NCI-H1105 treated with DMSO at 0.1 percent for 48 hours (cell line): ENCODE measurements at places on chromosomes 3 and 15.

- DNase-seq: no peak
These were observed 32.0 kb upstream of the APEH start for GRCh38 chr3:49641921-49642707.

DNA sequence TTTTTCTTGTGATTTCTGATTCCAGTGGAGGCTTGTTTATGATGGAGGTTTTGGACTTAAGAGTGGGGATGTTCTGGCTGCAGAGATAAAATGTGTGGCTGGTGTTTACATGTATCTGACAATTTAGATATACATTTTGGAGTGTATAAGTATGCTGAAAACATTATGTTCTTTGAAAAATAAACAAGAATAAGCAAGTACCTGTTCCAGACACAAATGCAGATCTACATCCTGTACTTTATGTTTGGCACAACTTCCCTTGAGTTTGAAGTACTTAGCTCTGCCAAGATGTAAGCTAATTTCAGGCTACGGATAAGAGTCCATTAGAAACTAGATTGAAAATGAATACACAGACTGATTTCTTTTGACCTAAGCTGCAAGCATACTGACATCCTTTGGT, 277.2 kb downstream of the CHST2 start:
- DNase-seq: no peak

GRCh38 chr3:108505811-108506210, 4.6 kb downstream of the MYH15 start:
- no peak for DNase-seq

DNA sequence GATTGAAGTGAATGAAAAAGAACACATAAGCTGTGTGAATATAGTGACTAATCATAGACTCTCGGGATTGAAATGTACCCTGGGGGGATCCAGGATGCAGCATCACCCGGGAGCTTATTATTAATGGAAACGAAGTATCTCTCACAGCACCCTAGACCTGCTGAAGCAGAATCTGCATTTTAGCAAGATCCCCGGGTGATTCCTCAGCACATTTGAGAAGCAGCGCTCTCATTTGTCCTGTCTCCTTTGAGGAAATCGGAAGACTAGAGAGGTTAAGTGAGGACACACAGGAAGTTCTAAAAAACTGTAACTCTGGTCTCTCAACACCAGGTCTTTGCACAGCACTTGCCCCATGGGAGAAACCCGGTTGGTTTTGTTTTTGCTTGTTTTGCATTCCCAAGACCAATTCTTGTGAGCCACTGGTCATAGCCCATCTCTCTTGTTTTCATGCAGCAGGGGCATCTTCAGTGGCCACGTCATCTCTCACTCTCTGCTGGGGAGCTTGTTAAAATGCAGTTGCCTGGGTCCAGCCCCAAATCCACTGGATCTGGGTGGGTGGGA, 30.2 kb downstream of the ZNF710 start:
- no peak for DNase-seq

DNA sequence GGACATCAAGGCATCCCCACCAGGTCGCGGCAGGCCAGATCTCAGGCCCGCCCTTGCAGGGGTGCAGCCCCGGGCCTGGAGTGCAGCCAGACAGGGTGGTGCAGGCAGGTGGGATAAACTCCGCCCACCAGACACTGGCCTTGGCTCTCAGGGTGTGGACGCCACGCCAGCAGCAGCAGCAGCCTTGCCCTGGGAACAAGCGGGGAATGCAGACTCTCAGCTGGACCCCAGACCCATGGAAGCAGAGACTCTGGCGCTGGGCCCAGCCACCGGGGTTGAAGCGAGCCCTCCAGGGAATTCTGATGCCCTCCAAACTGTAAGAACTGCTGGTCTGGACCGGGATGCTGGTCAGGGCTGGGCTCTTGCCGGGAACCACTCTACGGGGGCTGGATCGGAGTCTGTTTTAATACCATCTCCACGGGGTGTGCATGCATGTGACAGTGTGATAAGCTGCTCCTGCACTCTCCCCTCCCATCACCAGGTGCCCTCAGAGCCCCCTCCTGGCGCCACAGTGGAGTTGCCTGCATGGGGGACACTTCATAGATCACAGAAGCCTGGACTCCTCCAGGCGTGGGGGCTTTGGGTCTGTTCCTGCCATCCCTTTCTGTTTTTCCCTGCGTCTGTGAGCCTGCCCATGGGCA, 142.7 kb downstream of the NSMCE3 start:
- no peak for DNase-seq

GRCh38 chr3:11774296-11774877, 72.3 kb downstream of the TAMM41 start:
- DNase-seq: no peak

- no peak for DNase-seq
These were observed 6.5 kb downstream of the SQOR start for GRCh38 chr15:45641374-45641781.

- no peak for DNase-seq
These were observed 32.4 kb upstream of the RASGRF1 start for GRCh38 chr15:79122991-79123390.

DNA sequence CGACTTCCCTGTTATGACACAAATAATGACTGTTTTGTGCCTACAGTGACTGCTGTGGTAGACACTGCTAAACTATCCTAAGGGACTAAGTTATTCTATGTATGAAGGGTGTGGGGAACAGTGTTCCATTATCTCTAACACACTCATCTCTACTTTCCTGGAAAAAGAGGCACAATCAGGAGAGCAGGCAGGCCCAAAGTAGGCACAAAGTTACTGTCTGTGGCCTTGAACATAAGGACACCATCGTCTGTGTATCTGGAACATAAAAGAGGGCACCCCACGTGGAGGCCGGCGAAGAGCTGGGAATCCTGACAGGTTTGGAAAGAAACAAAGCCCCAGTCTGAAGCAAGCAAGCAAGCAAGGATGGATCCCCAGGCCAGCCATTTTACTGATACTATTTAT, 1.5 kb downstream of the ABCC5 start:
- no peak for DNase-seq

DNA sequence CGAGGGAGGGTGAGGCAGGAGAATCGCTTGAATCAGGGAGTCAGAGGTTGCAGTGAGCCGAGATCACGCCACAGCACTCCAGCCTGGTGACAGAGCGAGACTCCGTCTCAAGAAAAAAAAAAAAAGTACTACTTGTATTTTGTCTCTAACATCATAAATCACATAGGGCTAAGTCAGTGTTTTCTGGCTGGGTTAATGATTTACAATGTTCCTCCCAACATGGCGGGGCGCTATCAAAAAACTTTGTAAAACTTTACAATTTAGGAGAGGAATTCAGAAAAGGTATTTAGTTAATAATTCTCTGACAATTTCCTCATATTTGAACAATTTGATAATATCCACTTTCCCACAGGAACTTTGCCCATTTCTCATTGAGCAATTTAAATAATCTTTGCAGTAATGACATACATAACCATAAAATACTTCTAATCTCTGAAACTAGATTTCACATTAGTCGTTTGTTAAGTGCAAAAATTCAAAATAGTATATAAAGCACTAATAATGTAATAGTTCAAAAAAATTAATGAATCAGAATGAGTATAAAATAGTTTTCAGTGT, 26.6 kb upstream of the B3GNT5 start:
- DNase-seq: no peak

DNA sequence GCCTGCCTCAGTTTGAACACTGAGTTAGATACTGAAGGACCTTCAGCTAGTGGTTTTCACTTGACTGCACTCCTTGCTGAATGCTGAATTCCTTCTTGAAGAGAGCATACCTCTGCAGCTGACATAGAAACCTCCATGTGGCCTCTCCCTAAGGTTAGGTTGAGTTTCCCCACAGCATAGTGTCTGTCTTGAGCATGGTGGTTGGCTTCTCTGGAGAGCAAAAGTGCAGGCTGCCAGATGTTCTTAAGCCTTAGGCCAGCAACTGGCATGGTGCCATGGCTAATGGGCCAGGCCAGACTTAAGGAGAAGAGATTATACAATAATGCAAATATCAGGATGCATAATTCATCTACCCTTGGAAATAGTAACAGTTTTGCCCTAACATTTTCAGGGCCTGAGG, 545.6 kb upstream of the ZNF385D start:
- peak; percentile 2 for DNase-seq

- DNase-seq: no peak
These were observed 177.9 kb upstream of the C2CD4B start for GRCh38 chr15:62342959-62343358.

DNA sequence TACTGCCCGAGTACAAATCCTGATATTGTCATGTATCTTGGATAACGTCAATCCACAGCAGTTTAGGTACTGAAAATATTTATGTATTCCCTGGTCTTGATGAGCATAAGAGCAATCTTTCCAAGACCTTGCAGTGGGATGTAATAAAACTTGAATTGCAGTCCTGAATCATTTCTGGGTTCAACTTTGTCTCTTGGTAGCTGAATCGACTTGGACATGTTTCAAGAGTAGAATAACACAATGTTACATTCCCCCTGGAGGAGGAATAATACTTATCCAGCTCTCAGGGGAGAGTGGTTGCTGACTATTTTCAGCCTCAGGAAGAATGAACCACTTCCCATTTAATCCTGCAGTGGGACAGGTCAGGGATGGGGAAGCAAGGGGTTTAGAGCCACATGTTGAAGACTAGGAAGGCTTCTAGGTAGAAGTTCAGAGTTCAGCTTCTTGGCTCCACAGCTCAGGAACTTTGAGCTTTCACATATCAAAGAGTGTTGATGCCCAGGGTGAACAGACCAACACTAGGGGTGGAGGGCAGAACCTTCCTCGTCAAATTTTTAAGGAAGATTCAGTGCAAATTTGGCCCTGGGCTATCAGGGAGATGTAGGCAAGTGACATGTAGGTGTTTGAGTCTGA, 43.4 kb upstream of the GPD1L start:
- no peak for DNase-seq
